ENCODE measurements at places on chromosomes 5 and 9.

DNA sequence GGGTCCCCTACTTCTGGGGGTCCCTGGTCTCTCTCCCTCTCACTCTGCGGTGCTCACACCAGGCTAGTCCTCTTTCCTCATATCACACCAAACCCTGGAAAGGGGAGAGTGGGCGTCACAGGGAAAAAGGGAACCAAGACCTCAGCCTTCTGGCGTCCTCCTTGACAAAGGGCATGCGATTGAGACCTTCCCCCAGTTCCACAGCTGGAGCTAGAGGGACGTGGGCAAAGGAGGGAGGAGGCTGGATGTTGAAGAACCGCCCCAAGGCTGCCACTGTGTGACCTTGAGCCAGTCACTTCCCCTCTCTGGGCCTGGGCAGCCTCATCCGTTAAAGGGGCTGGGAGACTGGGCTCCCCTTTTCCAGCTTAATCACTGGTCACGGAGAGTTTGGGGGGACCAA, 18.5 kb upstream of the TOR2A start:
- DNase-seq, result no peak

- peak; percentile 68 for DNase-seq
These were observed at the start of gene RPP25L for GRCh38 chr9:34611811-34612787. TSS of gene RPP25L (minus strand) at chr9:34612097. CDS start at chr9:34611296, 801 bp downstream.

GRCh38 chr9:71648453-71648852, 119.9 kb downstream of the CEMIP2 start:
- no peak for DNase-seq

DNA sequence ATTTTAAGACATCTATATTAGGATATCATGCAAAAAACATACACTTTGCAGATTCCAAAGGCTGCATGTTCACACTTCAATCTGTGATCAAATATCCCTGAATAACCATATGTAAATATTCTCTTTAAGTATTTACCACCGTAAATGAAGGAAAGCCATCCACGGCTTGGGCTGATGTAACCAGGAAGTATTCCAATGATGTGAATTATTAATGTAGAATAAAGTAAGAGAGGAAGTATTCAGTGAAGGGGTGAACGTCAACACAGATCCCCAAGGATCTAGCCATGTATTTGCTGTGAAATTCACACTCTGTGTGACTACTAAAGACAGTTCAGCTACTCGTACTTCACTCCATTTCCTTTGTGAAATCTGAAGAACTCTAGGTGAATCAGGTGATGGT, 75.2 kb downstream of the CDH6 start:
- DNase-seq, result no peak

DNA sequence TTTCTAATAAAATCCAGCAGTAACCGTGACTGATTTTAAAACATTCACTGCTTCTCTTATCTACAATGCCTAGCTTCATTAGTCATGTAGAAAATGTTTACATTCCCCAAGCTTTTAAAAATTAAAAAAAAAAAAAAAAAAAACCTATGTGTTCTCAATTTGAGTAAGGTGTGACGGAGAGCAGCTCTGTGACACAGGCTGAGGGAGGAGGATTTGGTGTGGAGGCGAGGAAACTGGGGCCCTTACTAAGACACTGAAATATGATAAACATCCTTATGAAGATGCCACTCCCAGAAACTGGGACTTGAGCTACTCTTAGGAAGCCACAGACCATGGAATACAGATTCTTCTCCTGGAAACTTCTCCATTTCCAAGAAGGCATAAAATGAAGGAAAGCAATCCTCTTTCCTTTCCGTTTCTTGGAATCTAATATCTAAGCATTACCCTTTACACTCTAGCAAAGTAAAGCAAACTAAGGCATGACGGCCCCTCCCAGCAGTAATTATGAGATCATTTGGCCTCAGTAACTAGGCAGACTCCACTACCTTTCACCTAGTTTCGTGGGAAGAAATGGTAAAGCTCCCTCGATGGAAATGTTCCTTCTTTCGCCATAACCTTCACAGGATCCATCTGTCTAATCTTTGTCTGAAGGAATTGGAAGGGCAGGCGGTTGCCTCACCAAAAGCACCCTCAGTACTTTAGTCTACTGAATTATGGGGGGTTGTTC, 23.5 kb downstream of the GRAMD2B start:
- DNase-seq, result no peak

DNA sequence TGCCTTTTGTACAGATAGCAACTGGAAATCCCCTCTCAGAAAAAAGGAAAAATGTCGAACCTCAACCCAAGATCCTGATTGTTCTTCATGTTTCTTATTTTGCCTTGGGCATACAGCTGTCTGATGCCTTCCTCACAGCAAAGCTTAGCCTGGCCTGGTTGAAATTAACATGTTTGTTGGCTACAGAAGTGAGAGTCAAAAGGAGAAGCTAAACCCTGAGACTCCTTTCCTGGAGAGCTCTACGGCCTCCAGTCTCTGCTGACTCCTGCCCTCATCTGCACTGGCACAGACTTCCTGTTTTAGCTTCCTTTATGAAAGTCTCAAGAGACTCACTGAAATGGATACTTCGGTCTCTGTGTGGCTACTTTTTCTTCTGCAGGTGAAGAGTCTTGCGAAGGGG, 186.7 kb downstream of the PARP8 start:
- DNase-seq, result no peak

- no peak for DNase-seq
These were observed 303.2 kb downstream of the PRR16 start for GRCh38 chr5:120767178-120767820.

- DNase-seq, result no peak
These were observed 110.8 kb downstream of the LHFPL2 start for GRCh38 chr5:78537821-78538220.

- DNase-seq, result no peak
These were observed 219.0 kb upstream of the EDIL3 start for GRCh38 chr5:84603568-84604185.

DNA sequence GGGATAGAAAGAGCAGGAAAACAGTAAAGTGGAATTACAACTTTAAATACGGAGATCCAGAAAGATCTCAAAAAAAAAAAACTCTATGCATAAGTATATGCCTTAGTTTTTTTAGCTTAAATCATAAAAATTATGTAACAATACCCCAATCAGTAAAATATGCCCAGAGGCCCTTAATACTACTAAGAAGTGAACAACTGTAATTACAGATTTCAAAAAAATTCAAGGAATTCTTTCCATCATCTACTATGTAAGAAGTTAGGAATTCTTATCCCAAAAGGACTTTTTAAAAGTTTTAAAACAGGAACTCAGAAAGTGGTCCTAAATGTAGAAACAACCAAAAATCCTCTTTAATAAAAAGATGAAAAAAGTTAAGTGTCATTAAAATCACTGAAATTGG, 111.3 kb downstream of the SSBP2 start:
- DNase-seq, result no peak

- DNase-seq, result no peak
These were observed 248.4 kb downstream of the PRELID2 start for GRCh38 chr5:145586661-145587307.

- no peak for DNase-seq
These were observed 155.4 kb downstream of the RGS3 start for GRCh38 chr9:113618836-113619490.

DNA sequence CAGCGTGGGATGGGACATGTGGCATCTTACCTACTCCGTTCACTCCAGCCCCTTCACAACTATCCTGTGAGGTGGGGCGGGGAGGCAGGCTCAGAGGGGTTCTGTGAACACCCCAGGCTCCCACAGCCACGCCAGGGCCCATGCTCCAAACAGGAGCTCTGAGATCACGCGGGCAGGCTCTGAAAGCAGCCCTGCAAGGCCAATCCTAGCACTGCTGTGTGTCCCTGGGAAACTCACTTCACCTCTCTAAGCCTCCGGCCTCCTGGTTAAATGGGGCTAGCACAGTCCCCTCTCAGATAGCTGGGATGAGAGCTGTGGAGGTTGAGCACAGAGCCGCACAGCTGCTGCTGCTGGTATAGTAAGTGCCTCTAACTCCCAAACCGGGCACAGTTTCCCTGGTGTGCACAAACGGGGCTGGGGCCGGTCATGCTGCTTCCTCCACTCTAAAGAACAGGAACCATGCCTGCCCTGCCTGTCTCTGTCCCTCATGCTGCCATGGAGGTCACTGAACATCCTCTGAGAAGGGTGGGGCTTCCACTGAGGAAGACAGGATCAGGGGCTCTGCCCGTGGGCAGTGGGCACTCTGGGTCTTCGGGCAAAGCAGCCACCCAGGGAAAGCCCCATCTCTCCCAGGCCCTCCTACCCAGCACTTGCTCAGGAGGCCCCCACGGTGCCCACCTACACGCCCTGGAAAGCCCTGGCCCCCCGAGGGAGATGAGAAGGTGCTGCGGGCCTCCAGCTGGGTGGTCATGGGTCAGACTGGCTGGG, 13.0 kb upstream of the ASS1 start:
- DNase-seq, result no peak

DNA sequence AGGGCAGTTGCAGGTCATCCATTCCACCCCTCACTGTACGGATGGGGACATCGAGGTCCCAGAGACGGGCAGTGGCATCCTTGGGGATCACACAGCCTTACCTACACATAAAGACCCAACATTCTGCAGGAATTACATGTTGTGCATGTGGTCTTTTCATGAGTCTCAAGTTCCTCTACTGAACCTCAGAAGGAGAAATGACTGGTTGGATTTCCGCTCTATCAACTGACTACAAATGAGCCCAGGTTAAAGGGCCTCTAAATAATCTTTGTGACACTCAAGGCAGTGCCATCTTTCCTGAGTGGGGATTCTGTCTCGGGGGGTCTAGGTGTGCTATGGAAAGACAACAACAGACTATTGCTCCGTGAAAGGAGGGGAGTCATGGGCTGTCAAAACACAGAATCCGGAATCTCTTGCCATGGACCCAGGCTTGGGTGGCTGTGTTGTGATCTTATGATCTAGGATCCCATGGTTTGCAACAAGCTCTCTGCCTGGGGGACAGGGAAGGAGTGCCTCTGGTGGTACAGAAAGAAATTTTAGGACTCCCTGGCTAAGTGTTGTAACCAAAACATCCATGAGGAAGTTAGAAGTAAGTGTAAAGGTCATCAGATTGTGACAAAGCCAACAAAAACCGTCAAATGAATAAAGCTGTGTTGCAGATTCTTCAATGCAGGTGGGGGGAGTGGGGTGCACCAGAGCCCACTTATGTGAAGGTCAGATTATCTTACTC, 1.9 kb upstream of the SLC31A2 start:
- no peak for DNase-seq

DNA sequence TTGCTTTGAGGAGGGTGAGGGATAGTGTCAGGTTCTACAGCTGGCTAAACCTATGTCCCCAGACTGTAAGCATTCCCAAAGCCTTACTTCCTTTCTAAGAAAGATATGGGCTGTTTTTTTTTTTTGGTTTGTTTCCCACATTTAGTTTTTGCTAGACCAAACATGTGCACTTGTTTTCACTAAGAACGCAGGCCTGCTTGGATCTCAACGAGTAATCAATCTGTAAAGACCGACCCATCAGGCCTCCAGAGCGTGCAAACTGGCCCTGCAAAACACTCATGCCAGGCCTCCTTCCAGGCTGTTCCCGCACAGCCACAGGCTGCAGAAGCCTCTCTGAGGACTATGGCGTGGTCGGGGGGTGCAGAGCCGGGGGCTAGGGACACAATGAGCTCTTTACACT, 304.8 kb upstream of the PANK3 start:
- DNase-seq, result no peak

DNA sequence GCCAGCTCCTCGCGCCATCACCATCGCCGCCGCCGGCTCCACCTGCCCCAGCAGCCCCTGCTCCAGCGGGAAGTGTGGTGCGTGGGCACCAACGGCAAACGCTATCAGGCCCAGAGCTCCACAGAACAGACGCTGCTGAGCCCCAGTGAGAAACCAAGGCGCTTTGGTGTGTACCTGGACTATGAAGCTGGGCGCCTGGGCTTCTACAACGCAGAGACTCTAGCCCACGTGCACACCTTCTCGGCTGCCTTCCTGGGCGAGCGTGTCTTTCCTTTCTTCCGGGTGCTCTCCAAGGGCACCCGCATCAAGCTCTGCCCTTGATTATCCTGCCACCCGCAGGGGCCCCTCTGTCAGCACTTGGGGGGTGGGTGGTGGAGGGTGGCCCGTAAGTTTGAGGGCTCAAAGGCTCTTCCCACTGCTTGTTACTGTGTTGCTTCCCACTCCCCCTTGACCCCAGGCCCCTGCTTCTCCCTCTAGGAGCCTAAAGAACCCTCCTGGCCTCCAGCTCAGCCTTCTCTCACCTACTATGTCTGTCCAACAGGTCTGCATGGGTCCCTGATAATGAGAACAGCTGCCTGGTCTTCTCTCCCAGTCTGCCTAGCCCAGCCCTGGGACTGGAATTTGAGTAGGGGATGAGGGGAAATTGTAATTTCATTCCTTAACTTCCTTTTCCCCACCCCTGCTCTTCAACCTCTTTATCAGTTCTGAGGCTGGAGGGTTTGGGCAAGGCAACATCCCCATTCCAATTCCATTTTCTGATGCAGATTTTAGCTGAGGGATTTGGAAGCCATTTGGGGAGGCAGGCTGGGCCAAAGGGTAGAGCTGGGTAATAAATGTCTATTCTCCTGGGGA, 9.0 kb downstream of the RACK1 start:
- DNase-seq, result no peak

- DNase-seq, result no peak
These were observed 123.7 kb upstream of the FBXL17 start for GRCh38 chr5:108505608-108506007.

GRCh38 chr5:50699737-50700136, 33.3 kb downstream of the PARP8 start:
- DNase-seq, result no peak

GRCh38 chr9:14215614-14216013, 98.3 kb downstream of the NFIB start:
- DNase-seq, result no peak

DNA sequence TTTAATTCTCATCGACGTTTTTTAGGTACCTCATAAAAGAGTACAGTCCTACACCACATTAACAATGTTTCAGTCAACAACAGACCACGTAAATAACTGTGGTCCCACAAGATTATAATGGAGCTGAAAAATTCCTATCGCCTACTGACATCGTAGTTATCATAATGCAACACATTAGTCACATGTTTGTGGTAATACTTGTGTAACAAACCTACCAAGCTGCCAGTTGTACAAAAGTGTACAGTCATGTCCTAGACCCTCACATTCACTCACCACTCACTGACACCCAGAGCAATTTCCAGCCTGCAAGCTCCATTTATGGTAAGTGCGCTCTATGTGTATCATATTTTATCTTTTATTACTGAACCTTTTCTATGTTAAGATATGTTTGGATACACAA, 16.8 kb downstream of the GNAQ start:
- DNase-seq, result no peak

DNA sequence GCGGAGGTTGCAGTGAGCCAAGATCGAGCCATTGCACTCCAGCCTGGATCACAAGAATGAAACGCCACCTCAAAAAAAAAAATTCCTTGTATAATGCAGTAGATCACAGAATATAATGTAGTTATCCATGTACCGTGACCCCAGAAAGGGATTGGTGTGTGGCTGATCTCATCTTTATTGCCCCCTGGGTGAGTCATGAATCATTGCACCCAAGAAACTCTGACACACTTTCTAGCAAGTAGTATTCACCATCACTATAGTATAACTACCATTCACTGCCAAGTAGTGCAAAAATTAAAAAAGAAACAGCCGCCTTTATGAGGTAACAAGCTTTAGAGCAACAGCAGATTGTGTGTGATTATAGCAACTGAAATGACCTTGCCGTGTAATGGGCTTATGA, 23.7 kb upstream of the ANKH start:
- no peak for DNase-seq
